ENCODE measurements at places on chromosomes 6 and 20. TPM values are rescaled to one million over a fixed set of nuclear protein-coding genes. Genes with fewer than 3 reads are reported as not detected.

- no peak for DNase-seq
Observed at GRCh38 chr6:53359843-53360092, 11.0 kb upstream of the ELOVL5 start.

DNA sequence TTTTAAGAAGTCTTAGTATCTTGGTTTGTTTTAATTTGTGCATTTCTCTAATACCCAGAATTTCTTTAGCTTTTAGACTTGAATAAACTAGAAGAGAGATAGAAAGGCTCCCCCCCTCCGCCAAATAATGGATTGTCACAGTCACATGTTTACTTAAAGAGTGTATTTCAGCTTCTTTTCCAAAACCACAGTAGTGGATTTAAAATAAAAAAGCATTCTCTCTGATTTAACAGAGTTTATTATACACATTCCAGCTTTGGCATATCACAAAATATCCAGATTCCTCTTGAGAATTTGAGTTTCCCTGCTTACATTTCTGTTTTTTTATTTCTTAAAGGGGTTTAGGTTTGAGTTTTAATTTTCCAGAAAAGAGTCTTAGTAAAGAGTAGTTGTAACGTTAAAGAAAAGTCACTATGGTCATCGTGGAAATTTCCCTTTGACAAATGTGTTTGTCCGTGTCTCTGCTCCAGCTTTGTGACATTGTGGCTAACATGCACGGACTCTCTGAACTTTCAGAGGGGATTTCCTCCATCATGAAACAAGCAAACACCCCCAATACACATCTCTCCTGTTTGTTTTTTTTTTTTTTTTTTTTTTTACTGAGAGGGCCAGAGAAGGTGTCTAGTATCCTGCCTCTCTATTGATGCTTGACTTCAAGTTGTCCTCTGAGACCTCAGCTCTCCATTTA is 113.5 kb upstream of the SUPT3H start:
- no peak for DNase-seq

Gene SLC39A7
- 46.0 TPM for total RNA-seq

Gene SRF
- total RNA-seq = 65.3 TPM

All from Right ventricle myocardium superior (tissue), 1 donor.